GM12878 (cell line): ENCODE measurements at places on chromosomes 4 and X. TPM values are rescaled to one million over a fixed set of nuclear protein-coding genes. Genes with fewer than 3 reads are reported as not detected.

Gene LRRC66
- 0.11 and 0.13 TPM in 2 replicates for total RNA-seq

Gene ATP1B4
- not detected in 2 replicates for total RNA-seq

Gene UGT2A3
- not detected in 2 replicates for total RNA-seq

Gene DRD5
- total RNA-seq, result not detected in 2 replicates

Gene FREM3
- not detected in 2 replicates for total RNA-seq

Gene TCP11X2
- total RNA-seq, result not detected in 2 replicates

Gene TMSB15A
- total RNA-seq, result not detected in 2 replicates

Gene NMU
- 0.40 TPM in 1 of 2 replicates, not detected in the other for total RNA-seq

Gene CXCL11
- not detected in 2 replicates for total RNA-seq

Gene SPANXN2
- not detected in 2 replicates for total RNA-seq

Gene KANTR
- total RNA-seq, result 5.3 and 6.0 TPM in 2 replicates

Gene F8A1
- 76.4 and 77.8 TPM in 2 replicates for total RNA-seq

Gene TCEAL7
- total RNA-seq, result not detected in 2 replicates

Gene SHROOM2
- 0.15 and 0.27 TPM in 2 replicates for total RNA-seq

Gene NAP1L2
- 3.6 and 3.9 TPM in 2 replicates for total RNA-seq

Gene MAGEA11
- total RNA-seq, result not detected in 2 replicates

Gene STBD1
- not detected in 2 replicates for total RNA-seq

Gene SPANXN3
- total RNA-seq, result not detected in 2 replicates

Gene ADAMTS3
- 0.03 TPM in 1 of 2 replicates, not detected in the other for total RNA-seq

Gene SYAP1
- total RNA-seq, result 17.6 and 20.3 TPM in 2 replicates
